ENCODE measurements at places on chromosomes 7 and 10. TPM values are rescaled to one million over a fixed set of nuclear protein-coding genes. Genes with fewer than 3 reads are reported as not detected.
A peak's percentile ranks its signal among the peaks of the same experiment; 100 is the strongest.

- H3K27me3 ChIP-seq: no peaks in the 10 kb centered on the region
- no peak for DNase-seq
- H3K27ac ChIP-seq: no peak overlapping the region
- no peaks in the 10 kb centered on the region for H3K4me1 ChIP-seq
These were observed 49.2 kb upstream of the PLA2G12B start for GRCh38 chr10:73003822-73004221.

DNA sequence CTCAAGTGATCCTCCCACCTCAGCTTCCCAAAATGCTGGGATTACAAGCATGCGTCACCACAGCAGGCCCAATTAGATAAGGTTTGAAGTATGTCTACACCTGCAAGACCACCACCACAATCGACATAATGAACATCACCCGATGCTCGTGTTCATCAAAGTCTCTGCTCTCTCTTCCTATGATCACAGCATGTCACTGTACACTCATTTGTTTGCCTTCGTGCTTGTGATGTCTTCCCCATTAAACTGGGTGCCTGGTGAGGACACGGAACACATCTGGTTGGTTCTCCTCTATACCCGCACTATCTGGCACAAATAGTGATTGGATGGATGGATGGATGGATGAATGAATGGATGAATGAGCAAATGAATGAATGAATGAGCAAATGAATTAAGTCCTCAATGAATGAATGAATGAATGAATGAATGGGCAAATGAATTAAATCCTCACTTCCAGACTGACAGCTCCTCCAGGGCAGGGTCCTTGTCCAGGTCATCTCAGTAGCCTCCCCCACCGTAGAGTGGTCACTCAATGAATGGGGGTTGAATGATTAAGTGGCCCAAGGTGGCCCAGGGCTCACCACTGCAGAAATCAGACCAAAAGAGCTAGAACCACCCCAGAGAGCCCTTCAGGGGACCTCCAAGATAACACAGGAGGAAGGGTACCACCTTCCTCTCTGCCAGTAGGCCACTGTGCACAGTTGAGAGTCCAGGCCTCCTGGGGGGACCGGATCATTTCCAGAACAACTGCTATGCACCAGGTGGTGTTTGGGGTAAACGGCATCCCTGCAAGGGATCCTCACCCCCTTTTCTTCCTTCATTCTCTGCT is 101.9 kb upstream of the TNRC18 start:
- peaks cover 57% of the 10 kb centered on the region for H3K36me3 ChIP-seq
- no peaks in the 10 kb centered on the region for H3K27me3 ChIP-seq
- H3K4me3 ChIP-seq: no peak overlapping the region
- peak overlapping the region; percentile 69 for H3K27ac ChIP-seq
- peaks cover 20% of the 10 kb centered on the region for H3K4me1 ChIP-seq

- DNase-seq: no peak
- H3K36me3 ChIP-seq: no peaks in the 10 kb centered on the region
- H3K27me3 ChIP-seq: no peaks in the 10 kb centered on the region
- no peaks in the 10 kb centered on the region for H3K4me1 ChIP-seq
These were observed 279.9 kb downstream of the NEBL start for GRCh38 chr10:20616918-20617810.

DNA sequence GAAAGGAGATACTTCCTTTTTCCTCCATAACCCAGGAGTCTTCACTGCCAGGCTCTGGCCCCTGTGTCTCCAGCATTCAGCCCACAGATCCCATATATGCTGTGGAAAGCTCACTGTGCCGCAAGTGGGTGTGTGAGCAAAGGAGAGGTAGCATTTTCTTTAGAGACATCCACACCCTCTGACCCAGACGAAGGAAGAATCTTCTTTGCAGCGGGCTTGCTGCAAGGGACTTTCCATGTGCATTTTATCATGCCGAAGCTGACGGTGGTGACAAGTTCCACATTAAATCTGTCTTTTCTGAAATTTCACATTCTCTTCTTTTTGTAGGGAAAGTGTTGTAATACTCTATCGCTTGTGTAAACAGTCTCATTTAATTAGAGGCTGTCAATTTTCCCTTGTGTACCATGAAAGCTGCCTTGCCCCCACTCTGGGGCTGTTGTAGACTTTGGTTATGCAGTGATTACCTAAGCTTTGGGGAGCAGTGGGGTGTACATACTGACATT is 409.5 kb downstream of the SUGCT start:
- no peaks in the 10 kb centered on the region for H3K36me3 ChIP-seq
- H3K4me3 ChIP-seq: no peak overlapping the region
- peak; percentile 46 for DNase-seq
- peak overlapping the region; percentile 65 for H3K27ac ChIP-seq

The PUS7 gene
- 13.1 TPM for total RNA-seq

The MBL2 gene
- not detected for total RNA-seq
